Breast epithelium (tissue), 4 donors: ENCODE measurements at places on chromosomes 7 and 10.

DNA sequence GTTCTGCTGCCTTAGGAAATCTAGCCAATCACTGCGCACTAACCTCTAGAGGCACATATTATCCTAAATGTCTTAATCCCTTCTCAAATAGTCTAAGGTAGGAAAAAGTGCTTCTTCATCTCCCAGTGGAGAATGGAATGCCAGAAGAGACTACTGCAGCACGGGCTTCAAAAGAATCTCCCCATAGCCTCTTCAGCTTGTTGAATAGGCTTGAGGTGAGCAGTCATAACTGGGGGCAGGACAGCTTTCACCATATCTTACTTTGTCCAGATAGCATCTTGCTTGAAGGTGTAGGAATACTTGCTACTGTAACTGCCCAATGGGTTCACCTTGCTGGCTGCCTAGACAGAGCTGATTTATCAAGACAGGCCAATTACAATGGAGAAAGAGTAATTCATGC lies 88.8 kb downstream of the MBL2 start:
- no peak for DNase-seq

DNA sequence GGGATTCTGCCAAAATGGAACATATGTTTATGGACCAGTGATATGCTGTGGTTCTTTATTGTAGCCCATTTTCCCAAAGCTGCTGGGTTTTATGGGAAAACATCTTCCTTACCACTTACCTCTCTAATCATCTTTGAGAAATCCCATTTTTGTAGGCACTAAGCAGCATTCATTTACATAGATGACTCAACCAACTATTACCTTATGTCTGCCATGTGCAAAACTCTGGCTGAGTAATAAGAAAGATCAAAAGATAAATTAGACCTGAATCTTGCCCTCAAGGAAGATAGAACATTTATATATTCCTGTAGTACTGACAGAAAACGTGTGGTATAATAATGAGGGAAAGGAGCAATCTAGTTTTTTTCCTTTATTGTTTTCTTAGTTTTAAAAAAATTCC lies 24.3 kb downstream of the CBLL1 start:
- no peak for DNase-seq

DNA sequence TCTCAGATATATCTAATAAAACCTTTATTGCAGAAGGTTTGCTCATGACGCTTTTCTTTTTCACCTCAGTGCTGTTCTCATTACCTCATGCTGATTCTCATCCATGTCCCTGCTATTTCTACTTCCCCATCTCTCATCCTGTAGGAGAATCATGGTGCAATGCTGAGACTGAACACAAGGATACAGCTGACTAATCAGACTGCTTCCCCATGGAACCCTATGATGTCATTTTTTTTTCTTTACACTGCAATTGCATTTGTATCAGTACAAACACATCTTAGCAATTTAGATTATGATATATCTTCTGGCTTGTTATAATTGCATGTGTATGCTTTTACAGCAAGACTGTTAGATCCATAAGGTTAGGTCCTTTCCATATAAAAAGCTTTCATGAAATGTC lies 93.7 kb downstream of the SEMA3A start:
- no peak for DNase-seq

GRCh38 chr7:120110169-120110568 lies 162.8 kb upstream of the KCND2 start:
- DNase-seq = no peak

DNA sequence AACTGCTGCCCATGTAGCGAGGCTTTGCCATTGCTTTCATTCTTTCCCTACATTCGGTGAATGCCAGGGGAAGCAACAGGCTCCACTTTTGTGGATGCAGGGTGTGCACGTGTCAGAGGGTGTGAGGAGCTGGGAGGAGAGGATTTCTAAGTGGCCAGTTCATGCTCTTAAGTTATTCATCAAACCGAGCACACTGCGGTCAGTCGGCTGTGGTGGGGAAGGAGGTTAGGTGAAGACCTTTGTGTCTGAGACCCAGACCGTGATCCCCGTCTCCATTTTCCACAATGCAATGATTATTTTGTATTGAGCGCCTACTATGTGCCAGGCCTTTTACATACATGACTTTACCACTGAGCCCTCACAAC lies 438.6 kb upstream of the GALNT17 start:
- no peak for DNase-seq

GRCh38 chr7:15280078-15280733 lies 281.6 kb downstream of the AGMO start:
- no peak for DNase-seq

DNA sequence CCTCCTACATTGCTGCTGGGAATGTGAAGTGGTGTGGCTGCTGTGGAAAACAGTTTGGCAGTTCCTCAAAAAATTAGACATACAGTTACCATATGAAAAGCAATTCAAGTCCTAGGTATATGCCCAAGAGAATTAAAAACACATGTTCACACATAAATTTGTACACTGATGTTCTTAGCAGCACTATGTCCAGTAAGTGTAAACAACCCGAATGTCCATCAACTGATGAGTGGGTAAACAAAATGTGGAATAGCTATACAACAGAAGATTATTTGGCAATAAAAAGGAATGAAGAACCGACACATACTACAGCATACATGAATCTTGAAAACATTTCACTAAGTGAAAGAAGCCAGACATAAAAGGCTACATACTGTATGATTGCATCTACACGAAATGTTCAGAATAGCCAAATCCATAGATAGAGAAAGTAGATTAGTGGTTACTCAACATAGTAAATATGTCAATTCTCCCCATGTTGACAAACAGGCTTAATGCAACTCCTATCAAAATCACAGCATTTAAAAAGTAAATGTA lies 17.2 kb downstream of the CEP41 start:
- no peak for DNase-seq

GRCh38 chr10:99412099-99412498 lies 18.3 kb downstream of the GOT1 start:
- DNase-seq = no peak

DNA sequence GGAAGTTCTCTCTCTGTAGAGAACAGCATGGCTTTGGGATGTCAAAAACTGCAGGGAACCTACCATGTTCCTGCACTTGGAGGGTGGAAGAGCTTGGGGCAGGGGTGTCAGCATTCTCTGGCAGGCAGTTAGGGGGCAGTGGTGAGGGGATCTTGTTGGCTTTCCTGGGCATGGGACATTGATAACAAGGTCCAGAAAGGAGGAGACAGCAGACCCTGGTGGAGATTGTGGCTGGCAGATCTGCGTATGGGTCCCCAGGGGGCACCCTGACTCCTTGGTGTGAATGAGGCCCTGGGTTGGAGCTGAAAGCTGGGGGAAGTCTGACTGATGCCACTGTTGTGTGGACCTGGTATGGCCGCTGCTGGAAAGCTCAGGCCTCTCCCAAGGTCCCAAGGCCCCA lies 22.9 kb upstream of the CAMK2B start:
- DNase-seq = no peak

DNA sequence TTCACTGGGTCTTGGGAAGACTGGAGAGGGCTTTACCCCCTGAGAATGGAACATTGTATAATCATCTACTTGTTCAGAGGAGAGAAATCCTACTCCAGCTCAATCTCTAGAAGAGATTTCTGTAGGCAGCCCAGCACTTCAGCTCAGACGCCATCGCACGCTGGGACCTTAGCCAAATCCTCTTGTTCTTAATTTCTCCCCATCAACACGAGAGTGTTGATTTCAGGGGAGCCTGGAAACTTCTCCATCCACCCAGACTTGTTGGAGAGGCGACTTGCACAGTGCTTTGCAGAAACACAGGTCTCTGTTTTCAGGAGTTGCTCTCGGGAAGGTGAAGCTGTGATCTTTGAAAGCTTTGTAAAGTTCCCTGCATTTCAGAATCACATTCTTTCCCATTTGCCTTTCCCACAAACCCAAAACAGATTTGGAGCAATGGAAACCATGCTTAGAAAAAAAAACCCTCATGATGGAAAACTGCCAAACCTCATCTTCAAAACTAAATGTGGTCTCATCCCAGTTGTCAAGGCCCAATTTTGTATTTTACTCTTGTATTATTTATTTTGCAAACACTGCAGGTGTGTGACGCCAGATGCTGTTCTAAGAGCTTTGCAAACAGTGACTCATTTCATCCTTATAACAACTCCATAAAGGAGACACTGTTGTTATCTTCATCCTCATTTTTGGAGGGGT lies 60.9 kb downstream of the CALML3 start:
- DNase-seq = no peak

DNA sequence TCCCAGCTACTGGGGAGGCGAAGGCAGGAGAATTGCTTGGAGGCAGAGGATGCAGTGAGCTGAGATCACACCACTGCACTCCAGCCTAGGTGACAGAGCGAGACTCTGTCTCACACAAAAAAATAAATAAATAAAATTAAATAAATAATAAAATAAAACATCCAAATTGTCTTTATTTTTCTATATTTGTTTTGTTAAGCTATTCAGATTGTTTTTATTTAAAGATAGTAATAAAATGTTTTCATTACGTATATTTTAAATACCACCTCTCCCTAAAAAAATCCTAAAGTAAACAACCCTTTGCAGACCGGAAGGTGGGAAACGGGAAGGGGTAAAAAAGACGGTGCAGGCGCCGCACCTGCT lies 70.7 kb upstream of the TNRC18 start:
- DNase-seq = no peak

GRCh38 chr7:127532151-127532550 lies 53.2 kb downstream of the GCC1 start:
- DNase-seq = no peak

DNA sequence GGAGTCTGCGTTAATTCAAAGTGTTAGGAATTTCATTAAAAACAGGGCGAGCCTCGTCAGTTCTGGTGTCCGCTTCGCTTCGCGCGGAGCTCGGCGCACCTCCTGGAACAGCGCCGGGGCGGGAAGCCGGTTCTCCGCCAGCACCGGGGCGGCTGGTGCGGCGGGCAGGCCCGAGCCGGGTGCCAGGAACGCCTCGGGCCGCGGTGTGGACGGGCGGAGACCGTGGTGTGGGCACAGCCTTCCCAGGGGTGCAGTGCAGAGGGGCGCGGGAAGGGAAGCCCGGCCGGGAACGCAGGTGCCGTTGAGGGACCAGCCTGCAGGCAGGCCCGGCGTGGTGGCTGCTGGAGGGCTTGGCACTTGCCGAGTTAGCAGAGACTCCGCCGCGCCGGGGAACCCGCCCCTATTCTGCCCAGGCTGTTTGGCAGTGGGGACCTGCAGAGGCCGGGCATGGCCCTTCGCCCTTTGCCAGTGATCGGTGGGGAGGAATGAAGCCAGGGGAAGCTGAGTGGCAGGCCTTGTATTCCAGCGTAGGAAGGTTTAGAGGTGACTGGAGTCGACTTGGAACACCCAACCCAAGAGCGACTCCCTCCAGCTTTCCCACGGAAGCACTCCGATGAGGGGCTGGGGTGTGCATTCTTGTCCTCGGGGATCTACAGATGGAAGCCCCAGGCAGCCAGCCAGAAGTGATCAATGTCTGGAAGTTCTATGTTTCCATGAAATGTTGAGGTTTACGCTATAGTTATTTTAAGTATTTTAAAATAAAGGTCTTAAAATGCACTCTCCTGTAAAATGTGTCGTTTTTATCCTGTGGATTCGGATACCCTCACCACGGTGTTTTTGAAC lies 945 bp upstream of the RHEB start:
- peak; percentile 66 for DNase-seq

DNA sequence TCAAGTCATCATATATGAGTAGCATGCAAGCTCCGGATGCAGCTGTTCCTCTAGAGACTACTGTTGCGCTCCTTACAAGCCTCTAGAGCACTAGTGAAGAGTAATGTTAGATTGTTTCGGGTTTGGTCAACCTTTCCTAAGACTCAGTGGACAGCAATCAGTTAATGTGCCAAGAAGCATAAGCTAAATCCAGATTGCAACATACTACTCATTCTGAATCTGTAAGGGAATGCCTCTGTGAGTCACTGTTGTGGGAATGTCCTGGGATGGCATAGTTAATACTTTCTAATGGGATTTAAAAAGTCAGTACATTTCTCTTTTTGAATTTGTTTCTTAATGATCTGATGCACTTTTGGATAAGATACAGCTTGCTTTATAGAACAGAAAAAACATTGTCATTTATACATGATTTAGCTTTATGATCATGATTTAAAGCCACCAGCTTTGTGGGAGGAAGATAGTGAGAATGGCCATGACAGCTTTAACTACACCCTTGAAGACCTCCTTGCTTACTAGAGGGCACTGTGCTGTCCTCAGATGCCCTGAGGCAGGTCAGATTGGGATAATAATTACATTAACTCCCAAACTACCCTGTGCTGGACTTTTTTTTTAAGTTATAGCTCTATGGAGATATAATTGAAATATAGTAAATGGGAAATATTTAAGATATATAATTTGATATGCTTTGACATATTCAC lies 138.4 kb downstream of the SDK1 start:
- no peak for DNase-seq
